Stimulated activated CD8-positive, alpha-beta memory T cell treated with anti-CD3 and anti-CD28 coated beads, Interleukin-2, amount 100 ng/mL, for 1 hour (primary cell): ENCODE measurements at places on chromosomes 13 and 19.

DNA sequence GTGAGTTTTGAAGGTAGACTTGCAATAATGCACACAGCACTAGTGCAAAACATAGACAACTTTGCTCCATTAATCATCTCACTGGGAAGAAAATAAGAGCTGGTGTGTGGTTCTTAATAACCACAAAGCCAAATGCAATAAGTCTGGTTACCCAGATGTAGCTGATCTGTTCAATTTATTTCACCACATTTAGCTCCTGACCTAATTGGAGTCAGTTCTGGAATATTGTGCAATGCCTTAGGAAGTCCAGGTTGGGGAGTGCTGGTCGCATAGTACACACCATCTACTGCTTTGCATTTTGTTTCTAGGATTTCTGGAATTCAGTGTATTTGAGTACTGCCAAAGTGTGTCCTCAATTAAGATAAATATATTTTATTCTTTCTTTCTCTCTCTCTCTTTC, 483.3 kb upstream of the SPRY2 start:
- no peak for DNase-seq

- DNase-seq, result no peak
These were observed 5.1 kb upstream of the DNM2 start for GRCh38 chr19:10712754-10713153.

GRCh38 chr19:2755448-2755705, 15.6 kb upstream of the SLC39A3 start:
- no peak for DNase-seq

DNA sequence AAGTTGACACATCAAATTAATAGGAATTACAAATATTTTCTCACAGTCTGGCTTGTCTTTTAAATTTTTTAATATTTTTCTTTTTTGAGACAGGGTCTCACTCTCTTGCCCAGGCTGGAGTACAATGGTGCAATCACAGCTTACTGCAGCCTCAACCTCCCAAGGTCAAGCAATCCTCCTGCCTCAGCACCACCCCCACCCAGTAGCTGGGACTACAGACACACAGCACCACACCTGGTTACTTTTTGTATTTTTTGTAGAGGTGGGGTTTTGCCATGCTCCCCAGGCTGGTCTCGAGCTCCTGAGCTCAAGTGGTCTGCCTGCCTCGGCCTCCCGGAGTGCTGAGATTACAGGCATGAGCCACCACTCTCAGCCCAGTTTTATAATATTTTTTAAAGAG, 72.0 kb downstream of the SPATA13 start:
- DNase-seq, result no peak

DNA sequence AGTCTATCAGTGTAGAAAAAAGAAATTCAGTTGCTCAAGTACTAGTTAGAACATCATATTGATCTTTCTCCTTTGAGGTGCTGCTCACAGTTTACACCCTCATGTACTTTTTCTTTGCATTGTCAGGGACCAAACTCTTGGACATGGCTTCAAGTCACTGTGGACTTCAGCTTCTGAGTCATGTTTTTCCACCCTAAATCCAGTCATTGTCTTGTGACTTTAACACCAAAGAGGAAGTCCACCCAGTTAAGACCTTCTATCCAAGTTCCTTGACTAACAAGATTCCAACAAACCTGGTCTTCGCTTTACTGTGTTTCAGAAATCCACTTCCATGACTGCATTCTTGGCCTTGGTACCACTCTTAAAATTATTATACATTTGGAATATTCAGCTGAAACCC, 206.7 kb upstream of the ARGLU1 start:
- no peak for DNase-seq

GRCh38 chr13:48220592-48220980, 12.4 kb upstream of the ITM2B start:
- DNase-seq, result no peak

- peak; percentile 26 for DNase-seq
These were observed 51.3 kb upstream of the LSM14A start for GRCh38 chr19:34120846-34121639.

- DNase-seq, result no peak
These were observed 102.1 kb downstream of the ITGBL1 start for GRCh38 chr13:101554420-101555125.

GRCh38 chr19:47107953-47108746, 5.4 kb downstream of the ZC3H4 start:
- DNase-seq, result no peak

GRCh38 chr13:111953546-111954178, 113.3 kb upstream of the SOX1 start:
- no peak for DNase-seq

DNA sequence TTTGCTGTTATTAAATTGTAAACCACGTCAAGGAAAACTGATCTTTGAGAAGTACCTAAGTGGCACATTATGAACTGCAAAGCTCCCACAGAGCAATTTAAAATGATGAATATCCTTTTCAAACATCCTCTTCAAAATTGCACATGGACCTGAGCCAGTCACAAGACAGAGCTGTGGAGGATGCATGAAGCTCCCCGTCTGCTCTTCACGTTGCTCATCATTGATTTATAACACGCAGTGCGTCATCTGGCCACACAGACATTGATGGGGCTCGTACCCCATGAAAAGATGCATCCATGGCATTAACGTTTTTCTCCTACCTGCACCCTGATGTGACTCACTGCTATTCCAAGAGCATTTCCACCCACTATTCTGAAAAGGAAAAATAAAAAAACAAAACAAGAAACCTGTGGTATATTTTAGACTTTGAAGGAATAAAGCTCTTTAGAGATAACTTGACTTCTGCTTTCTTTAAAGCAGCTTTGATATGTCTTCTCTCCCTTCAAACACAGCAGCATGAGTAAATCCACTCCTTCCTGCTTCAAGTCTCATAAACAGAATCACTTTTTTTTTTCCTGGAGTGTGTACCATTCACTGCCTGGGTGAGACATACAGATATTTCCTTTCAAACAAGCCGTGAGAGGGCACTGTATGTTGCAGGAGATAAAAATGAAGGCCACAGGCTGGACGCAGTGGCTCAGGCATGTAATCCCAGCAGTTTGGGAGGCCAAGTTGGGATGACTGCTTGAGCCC, 7.2 kb upstream of the SERTM1 start:
- no peak for DNase-seq

GRCh38 chr19:3357271-3357991, 9.0 kb upstream of the NFIC start:
- no peak for DNase-seq

GRCh38 chr13:20654156-20654555, 49.3 kb upstream of the IL17D start:
- no peak for DNase-seq

DNA sequence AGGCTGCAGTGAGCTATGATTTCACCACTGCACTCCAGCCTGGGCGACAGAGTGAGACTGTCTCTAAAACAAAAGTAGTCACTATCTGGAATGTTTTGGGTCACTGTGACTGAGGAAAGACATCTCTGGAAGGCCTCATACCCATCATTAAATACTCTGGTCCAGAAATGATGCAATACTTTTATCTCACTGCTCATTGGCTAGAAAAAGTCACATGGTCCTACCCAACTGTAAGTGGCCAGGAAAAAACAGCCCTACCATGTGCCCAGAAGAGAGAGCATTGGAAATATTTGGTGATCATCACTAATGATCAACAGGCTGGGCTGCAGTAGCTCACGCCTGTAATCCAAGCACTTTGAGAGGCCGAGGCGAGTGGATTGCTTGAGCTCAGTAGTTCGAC, 29.8 kb downstream of the PNPLA6 start:
- DNase-seq, result no peak

GRCh38 chr19:12564016-12564664, 12.9 kb upstream of the ZNF564 start:
- DNase-seq, result peak; percentile 84

- DNase-seq, result no peak
These were observed 606.0 kb downstream of the EFNB2 start for GRCh38 chr13:105929505-105929904.

DNA sequence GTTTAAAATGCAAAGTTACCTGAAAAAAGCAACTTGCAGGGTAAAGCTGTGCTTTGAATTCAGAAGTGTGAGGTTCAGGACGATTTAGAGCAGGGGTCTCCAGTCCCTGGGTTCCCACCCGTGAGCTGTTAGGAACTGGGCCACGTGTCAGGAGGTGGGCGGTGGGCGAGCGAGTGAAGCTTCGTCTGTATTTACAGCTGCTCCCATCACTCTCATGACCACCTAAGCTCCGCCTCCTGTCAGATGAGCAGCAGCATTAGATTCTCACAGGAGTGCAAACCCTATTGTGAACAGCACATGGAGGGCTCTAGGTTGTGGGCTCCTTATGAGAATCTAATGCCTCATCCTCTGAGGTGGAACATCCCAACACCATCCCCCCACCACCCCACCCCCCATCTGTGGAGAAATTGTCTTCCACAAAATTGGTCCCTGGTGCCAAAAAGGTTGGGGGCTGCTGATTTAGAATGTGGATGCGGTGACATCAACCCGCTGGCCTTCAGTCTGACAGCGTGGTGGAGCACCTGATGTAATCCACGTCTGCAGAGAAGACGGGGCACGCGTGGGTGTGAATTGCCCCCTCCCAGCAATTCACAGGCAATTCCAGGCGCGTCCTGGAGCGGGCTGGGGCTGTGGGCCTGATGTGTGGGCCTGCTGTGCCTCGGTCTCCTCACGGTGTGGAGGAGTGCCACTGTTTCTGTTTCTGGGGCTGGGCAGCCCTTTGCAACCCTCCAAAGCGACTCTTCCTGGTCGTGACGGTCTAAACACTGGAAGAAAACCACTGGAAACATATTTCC, 214.0 kb upstream of the SOX1 start:
- no peak for DNase-seq

- no peak for DNase-seq
These were observed 86.1 kb downstream of the KLF12 start for GRCh38 chr13:74047931-74048600.

GRCh38 chr19:58476498-58477015, 405 bp downstream of the ZNF446 start:
- no peak for DNase-seq

- no peak for DNase-seq
These were observed 20.5 kb upstream of the F7 start for GRCh38 chr13:113084943-113085540.

- DNase-seq, result no peak
These were observed 9.1 kb downstream of the FEM1A start for GRCh38 chr19:4800591-4801081.

DNA sequence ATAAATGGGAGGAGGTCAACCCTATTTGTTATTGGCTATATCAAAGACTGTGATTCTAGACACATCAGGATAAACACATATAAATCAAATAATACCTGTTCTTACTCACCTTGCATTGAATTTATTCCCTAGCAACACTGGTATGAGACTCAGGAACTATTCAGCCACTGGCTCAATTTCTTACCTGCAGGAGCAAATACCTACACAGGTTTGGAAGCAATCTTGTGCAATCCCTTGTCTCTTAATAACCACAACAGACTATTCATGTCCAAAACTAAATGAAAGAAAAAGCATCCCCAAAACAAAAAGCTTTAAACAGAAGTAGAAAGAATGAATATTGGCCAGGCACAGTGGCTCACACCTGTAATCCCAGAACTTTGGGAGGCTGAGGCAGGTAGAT, 55.5 kb downstream of the TBC1D4 start:
- DNase-seq, result no peak

DNA sequence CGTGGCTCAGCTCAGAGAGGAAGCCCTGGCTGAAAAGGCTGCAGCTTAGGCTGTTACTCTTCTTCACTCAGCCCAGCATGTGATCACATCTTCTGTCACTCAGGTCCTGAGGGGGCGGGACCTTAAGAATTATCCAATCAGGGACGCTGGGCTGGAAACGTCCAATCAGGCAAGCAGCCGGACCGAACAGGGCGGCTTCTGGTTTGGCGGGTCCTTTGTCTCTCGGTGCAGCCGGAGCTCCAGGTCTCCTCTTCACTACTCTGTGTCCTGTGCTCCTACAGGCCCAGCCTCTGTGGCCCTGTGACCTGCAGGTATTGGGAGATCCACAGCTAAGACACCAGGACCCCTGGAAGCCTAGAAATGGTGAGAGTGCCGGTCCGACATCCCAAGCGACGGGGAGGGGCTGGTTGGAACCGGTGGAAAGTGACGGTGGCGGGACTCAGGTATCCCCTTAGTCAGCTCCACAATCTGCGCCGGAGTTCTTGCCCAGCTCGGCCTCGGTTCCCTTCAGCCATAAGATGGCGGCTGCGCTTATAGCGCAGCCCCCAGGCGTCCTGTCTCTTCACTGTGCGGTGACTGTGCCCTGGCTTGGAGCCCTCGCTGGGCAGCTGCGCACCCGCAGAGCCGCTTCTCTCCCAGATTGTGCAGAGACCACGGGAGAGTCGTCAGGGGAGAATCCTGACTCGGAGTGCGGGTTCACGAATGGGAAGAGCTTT, at the start of gene ZNF93:
Gene ZNF93, plus strand, starts transcription at position 218 of the 716 bp plus-strand sequence. Its CDS starts 143 bp downstream, at position 361.
- DNase-seq, result peak; percentile 72

- DNase-seq, result no peak
These were observed 66.4 kb upstream of the KCTD4 start for GRCh38 chr13:45267215-45267614.

GRCh38 chr19:42053037-42053935, 16.7 kb downstream of the GRIK5 start:
- no peak for DNase-seq

DNA sequence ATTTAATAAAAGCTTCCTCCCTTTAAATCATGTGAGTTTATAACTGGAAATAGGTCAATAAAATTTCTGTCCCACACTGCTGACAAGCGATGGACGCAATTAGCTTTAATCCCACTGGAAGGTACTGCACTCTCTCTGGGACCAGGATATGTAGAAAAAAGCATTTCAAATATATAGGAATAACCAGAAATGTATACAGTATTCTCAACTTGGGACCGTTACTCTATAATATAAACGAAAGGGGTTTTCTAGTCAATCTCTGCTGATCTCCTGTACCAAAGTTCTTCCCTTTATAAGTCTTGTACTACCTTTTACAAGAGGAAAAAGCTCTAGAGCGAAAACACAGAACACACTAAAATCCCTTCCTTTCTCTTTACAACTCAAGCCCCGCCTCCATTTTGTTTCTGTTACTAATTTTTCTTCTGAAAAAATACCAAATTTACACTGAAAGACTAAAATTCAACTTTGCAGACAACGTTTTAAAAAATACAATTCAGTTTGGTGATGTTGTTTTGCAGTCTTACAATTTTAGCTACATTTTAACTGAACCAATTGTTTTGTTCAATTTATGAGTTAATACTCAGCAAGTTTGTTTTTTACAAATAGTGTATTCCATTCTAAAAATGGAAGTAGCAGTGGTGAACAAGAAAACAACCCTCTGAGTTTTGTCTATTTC, 1.7 kb upstream of the USPL1 start:
- DNase-seq, result no peak
